NCI-H2227 treated with DMSO at 0.1 percent for 48 hours (cell line): ENCODE measurements at places on chromosomes 12 and 14.

- DNase-seq = peak; percentile 65
Measured at GRCh38 chr12:84599539-84599938, 313.1 kb downstream of the SLC6A15 start.

- no peak for DNase-seq
Measured at GRCh38 chr12:18955594-18955993, 173.9 kb upstream of the PLEKHA5 start.

GRCh38 chr14:31529053-31529452 is 32.2 kb upstream of the NUBPL start:
- no peak for DNase-seq

DNA sequence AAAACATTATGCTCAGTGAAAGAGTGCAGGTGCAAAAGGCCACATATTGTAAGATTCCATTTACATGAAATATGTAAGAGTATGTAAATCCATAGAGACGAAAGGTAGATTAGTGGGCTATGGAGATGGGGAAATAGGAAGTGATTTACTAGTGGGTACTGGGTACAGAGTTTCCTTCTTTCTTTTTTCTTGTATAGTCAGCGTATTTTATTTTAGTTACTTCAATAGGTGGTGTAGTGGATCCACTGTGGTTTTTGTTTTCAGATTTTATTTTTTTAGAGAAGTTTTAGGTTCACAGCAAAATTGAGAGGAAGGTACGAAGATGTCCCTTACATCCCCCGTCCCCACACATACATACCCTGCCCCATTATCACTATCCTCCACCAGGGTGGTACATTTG is 6.1 kb upstream of the CIT start:
- no peak for DNase-seq

GRCh38 chr14:45559626-45560025 is 306.6 kb upstream of the MIS18BP1 start:
- no peak for DNase-seq

GRCh38 chr14:104582005-104582404 is 2.4 kb downstream of the C14orf180 start:
- no peak for DNase-seq

DNA sequence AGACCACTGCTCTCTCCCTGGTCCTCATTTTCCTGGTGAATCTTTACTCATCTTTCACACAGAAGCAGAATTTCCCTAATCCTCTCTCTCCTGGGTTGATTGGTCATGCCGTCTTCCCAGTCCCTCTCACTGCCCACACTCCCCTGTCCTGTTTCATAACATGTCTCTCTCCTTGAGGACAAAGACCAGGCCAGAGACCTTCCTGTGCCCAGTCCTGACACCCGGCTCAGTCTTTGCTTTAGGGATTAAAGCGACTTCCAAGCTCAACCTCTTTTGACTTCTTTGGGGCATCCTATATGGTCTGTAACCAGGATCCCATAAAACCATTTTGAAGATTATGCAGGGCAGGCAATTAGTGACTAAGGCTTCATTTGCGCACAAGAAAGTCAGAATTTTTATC is 105.5 kb downstream of the BCL11B start:
- DNase-seq = no peak

GRCh38 chr12:12201274-12201758 is 65.5 kb downstream of the LRP6 start:
- no peak for DNase-seq

- no peak for DNase-seq
Measured at GRCh38 chr12:38872561-38872960, 32.8 kb downstream of the CPNE8 start.

GRCh38 chr12:16658699-16659098 is 52.7 kb upstream of the LMO3 start:
- DNase-seq = no peak

DNA sequence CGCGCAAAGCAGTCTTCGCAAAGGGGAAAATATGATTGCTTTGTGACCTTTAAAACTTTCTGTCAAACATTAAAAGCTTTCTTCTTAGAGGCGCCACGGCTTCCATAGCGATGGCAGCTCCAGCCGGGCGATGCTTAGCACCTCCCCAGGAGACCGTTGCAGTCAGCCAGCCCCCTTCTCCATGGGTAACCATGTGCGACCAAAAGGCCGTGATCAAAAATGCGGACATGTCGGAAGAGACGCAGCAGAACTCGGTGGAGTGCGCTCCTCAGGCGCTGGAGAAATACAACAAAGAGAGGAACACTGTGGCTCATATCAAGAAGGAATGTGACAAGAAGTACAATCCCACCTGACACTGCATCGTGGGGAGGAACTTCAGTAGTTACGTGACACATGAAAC is 12.7 kb upstream of the STON2 start:
- DNase-seq = no peak

DNA sequence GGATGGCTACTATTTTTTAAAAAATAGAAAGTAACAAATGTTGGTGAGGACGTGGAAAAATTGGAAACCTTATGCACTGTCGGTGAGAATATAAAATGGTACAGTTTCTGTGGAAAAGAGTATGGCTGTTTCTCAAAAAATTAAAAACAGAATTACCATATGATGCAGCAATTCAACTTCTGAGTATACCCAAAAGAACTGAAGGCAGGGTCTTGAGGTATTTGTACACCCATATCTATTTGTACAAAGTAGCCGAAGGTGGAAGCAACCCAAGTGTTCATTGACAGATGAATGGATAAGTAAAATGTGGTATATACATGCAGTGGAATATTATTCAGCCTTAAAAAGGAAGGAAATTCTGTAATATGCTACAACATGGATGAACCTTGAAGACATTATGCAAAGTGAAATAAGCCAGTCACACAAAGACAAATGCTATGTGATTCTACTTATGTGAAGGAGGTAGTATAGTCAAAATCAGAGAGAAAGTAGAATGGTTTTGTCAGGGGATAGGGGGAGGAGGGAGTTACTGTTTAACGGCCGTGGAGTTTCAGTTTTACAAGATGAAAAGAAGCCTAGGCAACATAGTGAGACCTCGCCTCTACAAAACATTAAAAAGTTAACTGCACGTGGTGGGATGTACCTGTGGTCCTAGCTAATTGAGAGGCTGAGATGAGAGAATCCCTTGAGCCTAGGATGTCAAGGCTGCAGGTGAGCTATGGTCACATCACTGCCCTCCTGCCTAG is 38.4 kb upstream of the CCT2 start:
- DNase-seq = no peak

- DNase-seq = no peak
Measured at GRCh38 chr14:33691907-33692306, 259.0 kb downstream of the EGLN3 start.

- DNase-seq = no peak
Measured at GRCh38 chr14:92494512-92494911, 19.1 kb upstream of the RIN3 start.

- no peak for DNase-seq
Measured at GRCh38 chr12:58067610-58068387, 126.4 kb downstream of the ATP23 start.

DNA sequence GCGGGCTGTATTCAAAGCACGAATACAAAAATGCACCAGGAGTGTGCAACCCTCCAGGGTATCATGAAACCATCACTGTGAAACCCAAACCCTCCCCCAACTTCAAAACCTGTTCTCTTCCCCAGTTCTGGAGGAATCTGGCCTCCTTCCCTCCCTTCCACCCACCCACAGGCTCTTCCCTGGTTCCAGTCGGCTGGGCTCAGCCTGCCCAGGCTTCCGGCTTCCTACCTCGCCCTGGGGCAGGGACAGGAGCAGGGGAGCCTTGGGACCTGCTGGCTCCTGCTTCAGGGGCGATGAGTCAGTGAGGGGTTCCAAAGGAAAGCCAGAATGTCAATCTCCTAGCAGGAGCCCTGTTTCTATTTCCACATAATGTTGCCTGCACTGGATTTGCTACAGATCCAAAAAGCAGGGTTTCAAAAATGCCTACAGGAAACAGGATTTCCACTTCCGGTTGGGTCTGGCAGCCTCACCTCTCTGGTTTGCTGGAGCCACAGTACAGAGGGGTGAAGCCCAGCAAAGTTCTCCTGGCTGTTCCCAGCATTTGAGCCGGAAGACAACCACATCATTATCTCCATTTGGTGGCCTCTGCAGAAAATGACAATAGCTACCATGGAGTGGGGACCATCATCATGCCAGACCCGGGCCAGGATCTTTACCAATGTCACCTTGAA is 278.3 kb downstream of the DPF3 start:
- no peak for DNase-seq

DNA sequence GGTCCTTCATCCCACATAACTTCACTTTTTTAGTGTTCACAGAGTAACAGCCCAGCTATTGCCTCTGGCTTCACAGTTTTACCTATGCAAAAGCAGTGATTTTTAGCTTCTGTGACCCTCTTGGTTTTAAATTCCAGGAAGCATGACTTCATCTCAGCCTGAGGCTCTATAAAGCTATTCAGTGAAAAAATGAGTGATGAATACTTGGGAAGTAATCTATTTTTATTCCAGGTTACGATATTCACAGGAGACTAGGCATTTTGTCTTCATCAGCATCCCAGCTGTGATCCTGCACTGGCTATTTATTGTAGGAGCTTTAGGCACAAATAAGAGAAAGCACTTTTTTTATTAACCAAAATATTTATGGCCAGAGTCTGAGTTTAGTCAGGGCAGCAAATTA is 164.8 kb downstream of the SNAPC1 start:
- no peak for DNase-seq

GRCh38 chr12:6041891-6042290 is 82.6 kb downstream of the VWF start:
- no peak for DNase-seq

DNA sequence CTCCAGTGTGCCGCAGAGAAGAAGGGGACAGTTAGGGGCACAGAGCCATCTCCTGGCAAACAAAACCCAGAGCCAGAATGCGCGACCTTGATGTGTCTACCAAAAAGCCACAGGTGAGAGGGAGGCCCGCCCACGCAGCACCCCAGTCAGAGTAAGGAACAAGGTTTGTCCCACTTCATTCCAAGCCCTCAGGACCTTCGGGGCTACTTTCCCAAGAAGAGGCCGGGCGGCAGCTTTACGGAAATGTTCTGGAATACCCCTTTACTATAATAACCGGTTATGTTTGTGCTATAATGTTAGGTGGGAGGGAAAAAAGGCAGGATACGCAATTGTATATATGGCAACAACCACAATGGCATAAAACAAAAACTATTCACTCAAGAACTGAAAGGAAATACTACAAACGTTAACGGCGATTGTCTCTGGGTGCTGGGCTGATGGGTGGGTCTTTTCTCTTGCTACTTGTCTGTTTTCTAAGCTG is 12.3 kb downstream of the CCDC88C start:
- DNase-seq = no peak

GRCh38 chr14:54424479-54424901 is 16.7 kb downstream of the CNIH1 start:
- no peak for DNase-seq

DNA sequence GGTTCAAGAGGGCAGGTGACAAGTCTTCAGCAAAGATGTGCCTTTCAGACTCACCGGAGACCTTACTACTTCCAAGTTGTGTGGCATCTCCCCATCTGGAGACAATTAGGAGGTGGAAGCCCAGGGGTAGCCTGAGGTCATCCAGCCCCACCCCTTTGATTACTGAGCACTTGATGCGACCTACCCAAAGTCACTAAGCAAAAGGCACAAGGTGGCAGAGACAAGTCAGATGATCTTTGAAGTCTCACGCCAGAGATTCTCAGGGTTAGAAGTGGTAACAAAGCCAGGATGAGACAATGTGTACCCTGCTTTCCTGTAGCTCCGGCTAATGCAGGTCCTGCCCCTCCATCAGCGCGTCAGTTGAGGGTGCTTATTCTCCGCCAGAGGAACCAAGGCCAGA is 1.4 kb upstream of the FOXN3 start:
- no peak for DNase-seq

DNA sequence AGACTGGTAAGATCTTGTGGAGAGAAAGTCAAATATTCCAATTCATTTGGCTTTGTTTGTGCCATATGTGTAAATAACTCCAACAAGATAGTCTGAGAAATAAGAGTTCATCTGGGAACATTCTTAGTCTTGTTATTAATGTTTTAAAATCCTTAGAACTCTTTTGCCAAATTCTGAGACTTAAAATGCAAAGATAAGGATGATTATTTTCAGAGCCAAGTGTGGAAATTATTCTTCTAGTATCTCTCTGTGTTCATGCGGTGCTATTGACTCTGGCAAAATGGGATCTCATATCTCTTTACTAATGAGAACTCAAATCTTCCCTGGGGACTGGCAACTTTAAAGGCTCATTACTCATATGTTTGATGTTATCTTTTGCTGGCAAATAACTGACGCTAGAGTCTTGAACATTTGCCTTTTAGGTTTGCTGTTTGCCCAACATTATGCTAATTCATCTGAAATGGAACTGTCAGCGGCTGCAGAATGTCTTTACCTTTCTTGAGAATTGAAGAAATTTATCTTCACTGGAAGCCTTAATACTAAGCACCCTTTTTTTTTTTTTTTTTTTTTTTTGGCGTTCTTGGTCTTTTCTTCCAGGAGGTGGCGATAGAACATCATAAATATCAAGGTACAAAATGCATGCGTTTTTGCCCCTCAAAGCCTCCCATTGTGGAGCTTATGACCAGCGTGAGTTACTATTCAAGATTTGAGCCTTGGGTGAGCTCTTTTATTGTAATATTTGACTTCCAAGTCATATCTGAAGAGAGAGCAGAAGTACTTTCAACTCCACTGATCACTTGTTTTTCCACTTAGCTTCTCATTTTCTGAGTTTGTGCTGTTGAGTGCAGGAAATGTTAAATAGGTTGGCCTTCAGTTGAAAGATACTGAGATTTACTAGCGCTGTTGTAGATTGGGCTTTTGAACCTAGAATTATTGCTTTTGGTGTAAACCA is 86.5 kb downstream of the CAND1 start:
- peak; percentile 43 for DNase-seq

GRCh38 chr14:22276913-22277816 is 311.9 kb downstream of the DAD1 start:
- DNase-seq = no peak

DNA sequence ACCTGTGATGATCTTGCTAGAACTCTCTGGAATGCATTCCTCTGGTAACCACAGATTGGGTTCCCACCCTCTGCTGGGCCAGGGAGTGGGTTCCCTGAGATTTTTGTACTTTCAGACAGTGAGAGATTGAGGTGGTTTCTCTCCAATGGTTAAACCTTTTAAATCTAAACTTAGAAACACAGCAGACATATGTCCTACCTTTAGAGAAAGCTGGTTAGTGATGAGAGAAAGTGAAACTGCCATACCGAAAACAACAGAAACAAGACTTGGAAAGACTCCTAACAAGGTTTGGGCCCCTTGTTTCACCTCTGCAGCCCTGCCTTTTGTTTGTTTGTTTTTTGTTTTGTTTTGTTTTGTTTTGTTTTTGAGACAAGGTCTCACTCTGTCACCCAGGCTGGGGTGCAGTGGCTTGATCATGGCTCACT is 9.7 kb upstream of the SGPP1 start:
- no peak for DNase-seq
